ENCODE measurements at places on chromosomes 3 and 15.

DNA sequence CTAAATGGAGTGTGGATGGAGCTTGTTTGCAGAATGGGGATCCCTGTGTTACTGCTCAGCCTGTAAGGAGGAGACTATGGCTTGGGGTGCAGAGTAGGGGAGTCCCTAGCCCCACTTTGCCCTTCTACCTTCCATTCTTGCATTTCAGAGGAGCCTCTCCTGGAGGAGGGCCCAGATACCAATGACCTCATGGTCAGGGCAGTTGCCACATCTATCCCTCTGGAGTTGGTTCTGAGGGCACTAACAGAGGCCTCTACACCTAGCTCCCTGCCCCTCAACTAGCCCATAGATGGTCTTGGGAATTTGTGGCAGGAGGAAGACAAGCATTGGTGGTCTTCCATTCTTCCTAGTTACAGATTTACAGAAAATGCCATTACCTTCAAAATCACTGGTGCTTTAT lies 6.1 kb downstream of the SKOR1 start:
- no peak for DNase-seq

DNA sequence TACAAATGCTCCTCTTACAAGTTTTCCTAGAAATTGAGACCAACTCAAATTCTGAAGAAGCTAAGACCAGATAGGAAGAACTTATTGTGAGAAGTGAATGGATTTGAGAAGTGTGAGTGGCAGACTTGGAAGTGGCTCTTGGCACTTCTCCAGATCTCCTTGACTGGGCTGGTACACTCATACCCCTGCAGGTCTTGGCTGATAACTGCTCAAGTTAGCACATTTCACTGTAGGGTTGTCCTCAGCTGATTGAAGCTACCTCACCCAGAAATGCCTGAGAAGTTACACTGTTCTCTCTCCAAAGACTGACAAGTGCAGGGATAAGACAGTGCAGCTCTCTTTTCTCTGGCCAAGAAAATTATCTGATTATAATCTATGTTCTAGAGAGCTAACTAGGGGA lies 16.5 kb upstream of the CLDN1 start:
- DNase-seq, result no peak

GRCh38 chr3:160837394-160837980 lies 81.5 kb downstream of the PPM1L start:
- no peak for DNase-seq

DNA sequence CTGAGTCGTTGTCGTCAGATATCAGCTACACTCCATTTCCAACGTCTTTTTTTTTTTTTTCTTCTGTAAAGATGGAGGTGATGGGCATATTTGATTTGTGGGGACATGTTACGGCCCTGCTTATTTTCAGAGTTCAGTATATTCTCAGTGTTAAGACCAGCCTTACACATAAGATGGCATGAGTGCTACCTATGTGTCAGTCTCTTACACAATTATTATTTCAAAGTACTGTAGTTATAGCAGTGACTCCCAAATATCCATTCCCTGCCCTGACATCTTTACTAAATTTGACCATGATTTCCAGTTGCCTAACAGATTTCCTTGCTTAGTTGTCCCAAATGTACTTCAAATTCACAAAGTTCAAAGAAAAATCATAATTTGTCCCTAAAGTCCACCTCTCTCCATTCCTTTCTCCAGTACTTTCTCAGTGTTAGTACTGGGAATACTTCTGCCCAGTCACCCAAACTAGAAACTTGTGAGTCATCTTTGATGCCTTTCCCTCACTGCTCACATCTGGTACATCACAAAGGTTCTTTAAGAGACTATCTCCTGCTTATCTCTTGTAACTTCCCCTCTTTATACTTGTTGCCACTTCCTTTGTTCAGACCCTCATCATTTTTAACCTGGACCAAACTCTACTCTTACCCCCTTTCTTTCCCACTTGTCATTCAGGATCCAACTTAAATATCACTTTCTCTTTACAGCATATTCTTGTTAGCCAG lies 67.0 kb downstream of the ZNF609 start:
- no peak for DNase-seq

GRCh38 chr3:168250415-168250861 lies 154.7 kb upstream of the GOLIM4 start:
- peak; percentile 59 for DNase-seq

Measured in NCI-H2081 (cell line).